ENCODE measurements at places on chromosomes 6 and 20.
A peak's percentile ranks its signal among the peaks of the same experiment; 100 is the strongest.

- DNase-seq = no peak
Measured at GRCh38 chr6:132592855-132593254, 3.3 kb upstream of the TAAR5 start.

DNA sequence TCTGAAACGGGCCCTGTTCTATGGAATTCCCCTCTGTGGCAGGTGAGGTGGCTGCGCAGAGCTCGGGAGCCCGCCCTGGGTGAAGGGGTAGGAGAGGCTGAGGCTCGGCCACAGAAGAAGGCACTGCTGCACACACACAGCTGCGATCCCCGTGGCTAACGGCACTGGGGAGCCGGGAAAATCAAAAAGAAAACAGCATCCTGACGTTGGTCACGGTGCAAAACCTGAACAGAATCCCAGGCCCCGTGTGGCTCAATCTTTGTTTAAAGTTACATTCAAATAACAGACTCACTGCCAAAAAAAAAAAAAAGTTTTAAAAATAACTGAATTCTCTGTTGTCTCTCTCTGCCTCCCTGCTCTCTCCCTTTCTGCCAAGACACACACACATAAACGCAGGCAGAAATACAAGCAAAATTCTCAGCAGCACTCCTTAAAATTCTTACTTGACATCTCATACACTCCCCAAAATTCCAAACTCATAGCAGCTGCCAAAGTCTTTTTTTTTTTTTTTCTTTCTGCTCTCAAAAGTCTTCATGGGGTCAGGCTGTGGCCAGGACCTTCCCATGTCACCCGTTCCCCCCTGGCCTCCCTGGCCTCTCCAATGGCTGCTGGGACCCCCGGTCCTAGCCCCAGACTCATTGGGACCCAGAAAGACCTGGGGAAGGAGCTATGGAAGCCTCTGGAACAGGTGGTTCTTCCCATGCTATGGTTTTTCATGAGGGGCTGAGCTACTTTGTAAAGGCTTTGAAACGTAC is 248.8 kb downstream of the TTLL2 start:
- peak; percentile 32 for DNase-seq

GRCh38 chr20:8228315-8228714 is 96.2 kb downstream of the PLCB1 start:
- no peak for DNase-seq

GRCh38 chr20:36304786-36305495 is 1.2 kb upstream of the DLGAP4 start:
- no peak for DNase-seq

DNA sequence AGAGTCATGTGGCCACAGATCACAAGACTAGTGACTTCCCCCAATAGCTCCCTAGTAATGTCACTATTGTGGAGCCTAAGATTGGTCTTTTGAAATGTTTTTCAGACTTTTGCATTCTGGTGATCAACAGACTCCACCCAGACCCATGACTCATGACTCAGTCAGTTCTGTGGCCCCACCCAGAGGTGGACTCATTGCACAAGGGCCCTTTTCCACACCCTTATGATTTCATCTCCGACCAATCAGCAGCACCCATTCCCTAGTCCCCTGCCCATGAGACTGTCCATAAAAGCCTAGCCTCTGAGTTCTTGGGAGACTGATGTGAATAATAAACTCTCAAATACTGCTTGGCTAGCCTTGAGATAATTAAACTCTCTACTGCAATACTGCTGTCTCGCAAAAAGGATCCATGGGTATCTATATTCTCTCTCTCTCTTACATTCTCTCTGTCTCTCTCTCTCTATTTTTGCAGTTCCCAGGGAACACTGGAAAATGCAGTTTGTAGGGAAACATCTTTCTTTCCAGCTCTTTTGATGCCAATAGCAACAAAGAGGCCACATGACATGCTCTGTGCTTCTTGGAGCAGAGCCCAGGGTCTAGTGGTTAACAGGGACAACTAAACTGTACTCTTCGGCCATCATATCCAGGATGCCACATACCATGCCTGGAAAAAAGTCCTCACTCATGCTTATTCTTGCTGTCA is 71.3 kb upstream of the IYD start:
- DNase-seq = peak; percentile 62
